Activated CD4-positive, CD25-positive, alpha-beta regulatory T cell treated with anti-CD3 and anti-CD28 coated beads, Interleukin-2, amount 50 U/mL, for 24 hours (primary cell): ENCODE measurements at places on chromosomes 7 and 10.
A peak's percentile ranks its signal among the peaks of the same experiment; 100 is the strongest.

- no peak for ATAC-seq
Observed at GRCh38 chr10:79418886-79419595, 26.4 kb downstream of the ZCCHC24 start.

DNA sequence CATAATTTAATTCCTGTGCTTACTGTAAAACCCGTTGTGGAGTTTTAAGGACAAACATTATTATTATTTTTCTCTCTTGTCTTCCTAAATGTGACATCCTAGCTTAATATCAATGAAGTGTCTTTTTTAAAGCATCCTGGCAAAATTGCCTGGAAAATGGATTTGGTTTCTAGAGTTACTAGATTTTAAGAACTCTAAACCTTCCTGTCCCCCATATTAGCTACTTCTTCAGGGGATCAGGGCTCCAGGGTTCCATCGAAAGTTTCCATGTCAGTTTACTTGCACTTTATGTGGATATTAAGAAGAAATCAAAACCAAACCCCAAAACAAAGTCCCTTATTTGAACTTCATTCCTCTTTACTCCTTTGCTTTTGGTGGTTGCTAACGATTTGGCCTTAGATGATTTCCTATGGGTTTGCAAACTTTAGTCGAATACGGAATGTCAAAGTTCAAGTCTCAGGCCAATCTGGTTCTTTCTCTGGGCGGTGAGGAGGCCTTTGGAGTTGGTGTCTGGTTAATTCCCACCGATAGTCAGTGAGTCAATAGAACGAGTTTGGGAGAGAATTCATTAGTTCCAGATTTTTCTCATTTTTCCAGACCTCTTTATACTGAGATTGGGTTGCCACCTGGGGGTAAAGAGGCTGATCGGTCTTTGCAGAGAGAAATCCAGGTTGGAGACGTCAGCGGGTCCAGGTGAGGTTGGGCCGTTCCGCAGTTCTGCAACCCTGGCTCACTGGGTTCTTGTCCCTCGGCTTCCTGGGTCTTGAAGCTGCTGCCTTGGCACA is 1.1 kb downstream of the CUX1 start:
- ATAC-seq: no peak

DNA sequence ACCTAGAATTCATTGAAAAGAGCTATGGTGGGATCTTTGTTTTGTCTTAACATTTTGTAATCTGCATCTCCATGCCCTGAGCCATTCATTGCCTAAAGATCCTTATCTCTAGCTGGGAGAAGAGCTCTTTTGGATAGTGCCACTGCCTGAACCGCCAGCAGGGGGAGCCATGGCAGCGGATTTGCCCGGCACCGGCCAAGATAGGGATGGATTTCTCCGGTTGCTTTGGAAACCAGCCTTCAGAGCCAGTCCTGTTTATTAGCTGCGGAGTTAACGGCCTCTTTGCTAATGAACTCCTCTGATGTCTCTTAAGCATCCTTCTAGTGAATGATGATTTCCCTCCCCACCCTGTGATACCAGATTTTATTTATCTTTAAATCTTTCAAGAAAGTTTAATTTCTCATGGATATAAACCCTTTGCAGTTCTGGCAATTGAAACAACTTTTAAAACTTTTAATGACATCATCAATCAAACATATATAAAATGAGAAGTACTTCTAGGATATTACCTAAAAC is 58.2 kb upstream of the LYZL2 start:
- ATAC-seq: peak; percentile 25

- ATAC-seq: peak; percentile 76
Observed at GRCh38 chr10:13440185-13441061, 88.4 kb downstream of the BEND7 start.

GRCh38 chr10:19756919-19757318 is 59.3 kb upstream of the PLXDC2 start:
- no peak for ATAC-seq
